ENCODE measurements at places on chromosomes 1 and 21.
A peak's percentile ranks its signal among the peaks of the same experiment; 100 is the strongest.

- no peak for DNase-seq
These were observed 7.4 kb downstream of the GPR137B start for GRCh38 chr1:236149696-236150228.

DNA sequence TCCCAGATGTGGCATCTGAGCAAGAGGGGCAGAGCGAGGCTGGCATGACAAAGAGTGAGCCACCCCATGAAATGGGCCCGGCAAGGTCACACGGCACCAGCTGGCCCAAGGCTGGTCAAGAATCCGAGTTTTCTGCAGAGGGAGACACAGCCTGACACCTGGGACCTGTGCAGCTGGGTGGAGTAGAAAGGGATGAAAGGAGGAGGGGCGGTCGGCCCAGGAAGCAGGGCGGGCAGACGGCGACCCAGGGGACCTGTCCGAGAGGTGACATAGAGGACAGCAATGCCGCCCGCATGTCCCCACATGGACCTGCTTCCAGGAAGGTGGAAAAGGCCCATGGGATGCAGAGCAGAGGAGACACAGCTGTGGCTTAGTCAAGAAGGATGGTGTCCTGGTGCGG, 137.7 kb downstream of the PRDM16 start:
- no peak for DNase-seq

DNA sequence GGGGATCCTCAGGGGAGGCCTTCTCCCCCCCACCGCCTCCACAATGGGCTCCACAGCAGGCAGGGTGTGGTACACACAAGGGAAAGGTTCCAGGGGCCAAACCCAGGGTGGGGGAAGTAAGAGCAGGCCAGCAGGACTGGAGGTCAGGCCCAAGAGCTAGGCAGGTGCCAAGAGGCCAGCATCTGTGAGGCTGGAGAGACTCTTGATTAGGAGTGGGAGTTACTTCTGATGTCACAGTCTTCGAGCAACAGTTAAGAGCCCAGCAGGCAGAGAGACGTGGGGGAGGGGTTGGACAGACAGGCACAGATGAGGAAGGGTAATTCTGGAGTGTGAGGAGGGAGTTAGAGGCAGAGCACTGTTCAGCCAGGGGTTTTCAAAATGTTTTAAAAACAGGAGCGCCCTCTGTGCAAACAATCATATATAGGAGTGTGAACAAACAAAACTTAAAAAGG, 55.8 kb downstream of the SLC9A1 start:
- DNase-seq: no peak

GRCh38 chr1:181094416-181095212, 6.1 kb downstream of the IER5 start:
- no peak for DNase-seq

GRCh38 chr1:209150114-209150513, 433.4 kb upstream of the CAMK1G start:
- DNase-seq: peak; percentile 3

DNA sequence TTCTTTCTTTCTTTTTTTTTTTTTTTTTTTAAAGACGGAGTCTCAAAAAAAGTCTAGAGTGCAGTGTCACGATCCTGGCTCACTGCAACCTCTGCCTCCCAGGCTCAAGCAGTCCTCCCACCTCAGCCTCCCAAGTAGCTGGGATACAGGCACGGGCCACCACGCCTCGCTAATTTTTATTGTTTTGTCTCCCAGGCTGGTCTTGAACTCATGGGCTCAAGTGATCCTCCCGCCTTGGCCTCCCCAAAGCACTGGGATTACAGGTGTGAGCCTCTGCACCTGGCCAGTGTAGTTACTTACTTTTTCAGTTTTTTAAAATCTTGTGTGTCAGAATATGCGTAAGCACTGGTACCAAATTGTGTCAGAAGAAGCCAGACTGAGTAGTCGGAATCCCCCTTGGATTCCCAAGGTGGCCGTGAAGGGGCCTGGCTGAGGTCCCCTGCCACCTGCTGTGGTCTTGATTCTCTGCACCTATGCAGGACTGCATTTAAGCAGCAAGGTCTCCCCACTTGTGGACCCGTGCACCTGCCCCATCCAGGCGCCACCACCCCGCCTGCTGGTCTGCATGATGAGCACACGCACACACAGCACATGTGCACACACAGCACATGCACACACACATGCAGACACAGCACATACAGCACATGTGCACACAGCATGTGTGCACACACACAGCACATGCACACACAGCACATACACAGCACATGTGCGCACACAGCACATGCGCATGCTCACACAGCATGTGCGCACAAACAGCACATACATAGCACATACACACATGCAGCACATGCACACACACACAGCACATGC, 47.5 kb downstream of the PCNT start:
- DNase-seq: peak; percentile 4

DNA sequence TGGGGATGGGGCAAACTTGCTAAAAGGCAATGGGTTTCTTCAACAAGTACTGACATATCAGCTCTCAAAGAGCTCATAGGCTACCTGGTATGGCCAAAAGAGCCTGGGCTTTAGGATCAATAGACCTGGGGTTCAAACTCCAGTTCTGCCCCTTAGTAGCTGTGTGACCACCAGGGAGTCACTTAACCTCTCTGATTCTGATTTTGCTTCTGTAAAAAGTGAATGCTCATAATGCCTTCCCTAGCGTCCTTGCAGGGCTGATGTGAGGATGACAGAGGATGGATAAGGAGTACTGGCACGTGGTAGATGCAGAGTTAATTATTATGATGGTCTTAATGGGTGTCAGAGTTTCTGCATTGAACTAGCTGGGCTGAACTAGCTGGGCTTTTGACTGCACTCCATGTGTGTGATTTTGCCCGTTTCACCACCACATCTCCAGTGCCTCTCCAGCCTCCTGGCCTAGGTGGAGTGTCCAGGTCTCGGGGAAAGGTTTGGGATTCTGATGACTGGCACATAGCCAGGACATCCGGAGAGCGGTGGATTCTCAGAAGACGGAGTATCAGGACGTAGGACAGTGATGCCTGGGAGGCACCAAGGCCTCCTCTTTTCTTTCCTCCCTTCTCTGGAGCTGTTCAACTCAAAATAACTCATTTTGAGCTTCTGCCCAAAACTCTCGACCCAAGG, 15.2 kb downstream of the DISP3 start:
- no peak for DNase-seq

DNA sequence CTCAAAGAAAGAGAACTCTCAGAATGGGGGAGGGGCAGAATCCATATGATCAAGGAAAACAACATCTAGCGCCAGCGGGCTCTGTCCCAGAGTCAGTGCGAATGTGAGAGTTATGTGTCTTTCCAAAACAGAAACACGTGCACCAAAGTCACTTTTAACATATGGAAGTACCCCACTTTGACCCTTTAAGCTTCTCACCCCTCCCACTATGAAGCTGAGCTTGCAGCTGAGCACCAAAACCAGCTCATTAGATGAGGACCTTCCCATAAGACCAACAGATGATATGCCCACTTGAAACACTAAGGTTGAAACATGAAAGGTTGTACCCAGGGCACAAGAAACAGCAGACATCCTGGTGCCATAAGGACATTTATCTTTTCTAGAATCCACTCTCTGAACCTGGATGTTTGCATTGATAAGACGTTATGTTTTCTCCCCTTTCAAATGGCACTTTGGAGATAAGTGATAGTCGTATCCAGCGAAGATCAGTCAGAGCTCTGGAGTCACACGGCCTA, 171.0 kb downstream of the TGFBR3 start:
- DNase-seq: no peak

DNA sequence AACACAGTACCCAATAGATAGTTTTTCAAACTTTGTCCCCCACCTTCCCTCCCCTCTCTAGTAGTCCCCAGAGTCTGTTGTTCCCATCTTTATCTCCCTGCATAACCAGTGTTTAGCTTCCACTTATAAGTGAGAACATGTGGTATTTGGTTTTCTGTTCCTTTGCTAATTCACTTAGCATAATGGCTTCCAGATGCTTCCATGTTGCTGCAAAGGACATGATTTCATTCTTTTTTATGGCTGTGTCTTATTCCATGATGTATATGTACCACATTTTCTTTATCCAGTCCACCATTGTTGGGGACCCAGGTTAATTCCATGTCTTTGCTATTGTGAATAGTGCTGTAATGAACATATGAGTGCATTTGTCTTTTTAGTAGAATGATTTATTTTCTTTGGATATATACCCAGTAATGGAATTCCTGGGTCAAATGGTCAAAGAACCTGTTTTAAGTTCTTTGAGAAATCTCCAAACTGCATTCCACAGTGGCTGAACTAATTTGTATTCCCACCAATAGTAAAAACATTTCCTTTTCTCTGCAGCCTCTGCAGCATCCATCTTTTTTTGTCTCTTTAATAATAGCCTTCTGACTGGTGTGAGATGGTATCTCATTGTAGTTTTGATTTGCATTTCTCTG, 126.0 kb downstream of the AK5 start:
- no peak for DNase-seq

DNA sequence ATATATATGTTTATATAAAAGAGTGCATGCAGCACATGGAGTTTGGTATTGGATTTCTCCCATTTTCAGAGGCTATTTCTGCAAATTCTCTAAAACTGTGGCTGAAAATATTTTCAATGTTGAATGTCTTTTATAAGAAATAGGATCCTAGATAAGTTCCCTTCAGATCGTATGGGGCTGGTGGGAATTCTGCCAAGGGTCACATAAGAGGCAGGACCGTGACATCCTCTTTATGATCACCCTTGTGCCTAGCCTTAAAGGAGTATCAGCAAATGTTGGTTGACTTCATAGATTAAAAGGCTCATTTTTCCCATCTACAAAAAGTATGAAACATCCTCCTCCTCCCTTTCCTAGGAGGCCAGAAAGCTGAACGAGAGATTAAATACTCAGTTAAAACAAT, 1.3 kb upstream of the IFNAR2 start:
- no peak for DNase-seq

DNA sequence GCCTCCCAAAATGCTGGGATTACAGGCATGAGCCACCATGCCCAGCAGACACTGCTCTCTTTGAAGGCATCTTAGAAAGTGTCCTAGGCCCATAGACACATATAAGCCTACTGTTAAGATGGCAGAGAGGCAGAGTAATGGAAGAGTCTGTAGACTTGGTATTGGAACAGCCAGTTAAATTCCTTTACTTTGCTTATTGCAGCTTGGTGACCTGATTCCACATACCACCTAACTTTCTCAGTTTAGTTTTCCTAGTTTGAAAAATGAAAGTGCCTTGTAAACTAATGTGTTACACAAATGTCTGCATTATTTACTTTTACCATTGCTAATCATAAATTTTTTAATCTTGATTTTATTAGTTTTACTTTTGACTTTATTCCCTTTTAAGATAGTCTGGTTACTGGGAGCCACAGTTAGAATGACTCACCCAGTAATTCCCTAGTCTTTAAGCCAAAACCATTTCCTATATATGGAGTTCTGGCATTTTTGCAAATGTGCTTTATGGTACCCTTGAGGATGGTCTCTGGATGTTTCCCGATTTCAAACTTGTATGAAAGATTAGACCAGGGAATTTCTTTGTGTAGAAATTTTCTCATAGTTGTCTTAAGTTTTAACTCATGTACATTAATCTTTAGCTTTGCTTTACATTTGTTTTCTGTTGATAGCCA, 6.4 kb downstream of the SMAP2 start:
- no peak for DNase-seq

DNA sequence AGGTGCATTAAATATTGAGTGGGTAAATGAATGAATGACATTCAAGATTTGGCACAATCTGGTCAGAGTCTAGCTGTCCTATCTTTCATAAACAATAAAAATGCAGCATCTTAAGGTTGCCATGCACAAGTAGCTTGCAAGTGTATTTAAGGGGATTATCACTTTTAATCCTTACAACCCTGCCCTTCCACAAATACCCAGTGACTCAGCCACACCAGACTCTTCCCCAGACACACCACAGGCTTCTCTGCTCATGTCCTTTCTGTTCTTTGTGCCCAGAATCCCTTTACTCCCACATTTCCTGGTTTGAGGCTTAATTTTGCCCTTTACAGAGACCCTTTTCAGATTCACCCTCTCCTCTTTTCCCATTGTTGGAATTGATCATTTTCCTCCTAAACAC, 59.8 kb downstream of the KIRREL1 start:
- DNase-seq: no peak

GRCh38 chr1:109816175-109816811, 52.6 kb upstream of the EPS8L3 start:
- no peak for DNase-seq

GRCh38 chr1:36728846-36729245, 246.1 kb upstream of the CSF3R start:
- no peak for DNase-seq

DNA sequence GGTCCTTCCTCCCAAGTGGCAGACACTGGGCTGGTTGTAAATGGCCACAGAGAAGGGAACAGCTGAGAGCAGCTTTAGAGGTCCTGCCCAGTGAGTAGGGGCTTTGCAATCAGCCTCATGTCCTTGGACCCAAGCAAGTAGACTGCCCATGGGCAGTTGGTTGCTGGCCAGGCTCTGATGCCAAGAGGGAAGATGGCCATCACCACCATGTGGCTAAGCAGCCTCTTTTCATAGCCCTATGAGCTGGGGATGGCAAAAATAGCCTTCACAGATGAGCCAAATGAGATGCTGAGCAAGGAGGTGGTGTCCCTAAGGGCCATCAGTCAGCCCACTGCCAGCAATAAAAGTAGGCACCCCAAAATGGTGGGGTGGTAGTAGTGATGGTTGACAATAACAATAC, 3.2 kb downstream of the DISP3 start:
- DNase-seq: no peak

- no peak for DNase-seq
These were observed 71.9 kb upstream of the EFHD2 start for GRCh38 chr1:15337656-15338402.

DNA sequence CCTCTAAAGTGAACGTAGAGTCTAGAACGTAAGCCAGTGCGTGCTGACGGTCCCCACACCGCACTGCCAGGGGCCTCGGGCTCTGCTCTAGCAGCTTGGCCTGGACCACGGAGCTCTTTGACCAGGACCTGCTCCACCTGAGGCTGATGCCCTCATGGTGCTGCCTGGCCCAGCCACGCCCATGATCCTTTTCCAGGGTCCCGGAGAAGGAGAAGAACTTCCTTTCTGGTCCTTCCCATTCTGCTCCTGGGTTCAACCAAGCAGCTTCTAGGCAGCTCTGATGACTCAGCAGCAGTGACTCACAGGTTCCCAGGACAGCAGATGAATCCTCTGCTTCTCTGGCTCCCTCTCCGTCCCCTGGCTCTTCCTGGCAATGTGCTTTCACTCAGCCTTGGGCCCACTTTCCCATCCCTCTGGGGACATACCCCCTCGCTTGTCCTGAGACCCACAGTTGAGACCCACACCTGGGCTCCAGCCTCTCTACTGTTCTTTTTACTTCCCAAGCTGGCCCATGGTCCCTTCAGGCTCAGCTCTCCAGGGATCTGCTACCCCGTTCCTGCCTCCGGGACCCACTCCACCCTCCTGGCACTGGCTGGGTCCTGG, 246.3 kb upstream of the RAB4A start:
- DNase-seq: peak; percentile 12

GRCh38 chr1:193086342-193086741, 18.9 kb downstream of the GLRX2 start:
- DNase-seq: no peak

DNA sequence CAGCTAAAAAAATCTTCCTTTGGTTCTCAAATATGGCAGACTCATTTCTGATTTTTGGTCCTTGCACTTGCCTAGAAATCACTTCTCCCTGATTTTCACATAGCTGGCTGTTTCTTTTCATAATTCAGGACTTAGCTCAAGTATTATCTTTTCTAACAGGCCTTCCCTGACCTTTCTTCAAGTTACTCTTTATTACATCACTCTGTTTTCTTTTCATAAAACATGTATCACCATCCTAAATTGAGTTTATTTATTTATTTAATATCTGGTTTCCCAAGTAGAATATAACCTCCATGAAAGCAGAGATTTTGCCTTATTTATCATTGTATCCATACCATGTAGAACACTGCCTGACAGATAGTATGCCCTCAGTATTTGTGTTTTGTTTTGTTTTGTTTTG, 18.2 kb upstream of the GNG5 start:
- DNase-seq: no peak

- no peak for DNase-seq
These were observed 7.1 kb downstream of the PROX1 start for GRCh38 chr1:213994888-213995287.

Data from activated CD4-positive, alpha-beta T cell treated with anti-CD3 and anti-CD28 coated beads, Interleukin-10, Interleukin-2, amounts not matched to agents 100 ng/mL and 50 ng/mL, durations not matched to agents 16 hours and 8 hours (primary cell).